Fibroblast of skin of back (primary cell): ENCODE measurements at places on chromosomes 2 and 18.

- no peak for DNase-seq
Observed at GRCh38 chr2:74728842-74729241, 74.8 kb downstream of the SEMA4F start.

DNA sequence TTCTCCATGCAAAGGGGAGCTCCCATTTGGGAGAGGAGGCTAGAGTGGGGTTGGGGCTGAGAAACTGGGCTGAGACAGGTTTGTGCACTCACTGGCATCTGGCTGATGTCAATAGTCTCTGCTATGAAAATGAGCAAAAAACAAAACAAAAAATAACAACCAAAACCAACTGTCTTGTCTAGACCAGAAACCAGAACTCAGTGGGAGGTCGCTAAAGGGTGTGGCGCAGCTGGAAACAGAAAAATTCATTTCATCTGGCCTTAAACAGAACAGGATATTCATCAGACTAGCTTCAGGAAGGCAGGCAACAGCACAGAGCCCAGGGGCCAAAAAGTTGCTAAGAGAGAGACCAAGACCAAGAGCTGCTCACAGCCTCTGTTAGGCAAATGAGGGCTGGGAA lies 126.1 kb downstream of the THNSL2 start:
- DNase-seq, result no peak

DNA sequence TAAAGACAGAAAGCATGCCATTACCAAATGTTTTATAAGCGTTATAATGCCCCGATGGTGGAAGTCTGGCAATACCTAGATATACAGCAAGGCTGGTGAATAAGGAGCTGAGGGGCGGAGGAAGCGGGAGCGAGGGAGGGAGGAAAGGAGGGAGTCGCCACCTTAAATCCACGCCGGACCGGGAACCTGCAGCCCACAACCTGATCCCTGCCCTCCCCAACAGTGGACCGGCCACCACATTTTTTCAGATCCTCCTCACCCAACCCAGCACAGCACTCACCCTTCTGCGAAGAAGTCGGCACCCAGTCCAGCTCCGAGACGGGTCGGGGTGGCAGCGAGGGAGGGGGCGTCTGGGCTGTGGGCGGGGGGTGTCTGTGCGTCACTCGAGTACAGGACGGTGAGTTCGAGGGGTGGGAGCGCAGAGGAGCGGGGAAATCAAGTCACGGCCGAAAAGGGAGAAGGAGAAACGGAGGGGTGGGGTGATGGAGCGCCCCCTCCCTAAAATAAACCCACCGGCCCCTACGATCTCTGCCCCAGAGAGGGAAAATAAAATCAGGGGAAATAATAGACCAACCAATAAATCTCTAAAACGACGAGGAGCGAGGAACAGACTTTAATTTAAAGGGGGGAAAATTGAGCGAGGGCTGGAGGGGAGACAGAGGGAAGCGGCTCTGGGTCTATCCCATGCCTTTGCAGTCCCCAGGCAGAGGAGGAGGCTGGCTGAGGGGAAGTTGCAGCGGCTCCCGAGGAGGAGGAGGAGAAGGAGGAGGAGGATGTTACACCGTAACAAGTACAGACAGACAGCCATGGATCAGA lies 96.5 kb upstream of the SERTAD2 start:
- peak; percentile 60 for DNase-seq

GRCh38 chr2:120802867-120803484 lies 67.3 kb downstream of the GLI2 start:
- no peak for DNase-seq

- peak; percentile 76 for DNase-seq
Observed at GRCh38 chr2:174035117-174035635, 70.0 kb upstream of the SP3 start.

DNA sequence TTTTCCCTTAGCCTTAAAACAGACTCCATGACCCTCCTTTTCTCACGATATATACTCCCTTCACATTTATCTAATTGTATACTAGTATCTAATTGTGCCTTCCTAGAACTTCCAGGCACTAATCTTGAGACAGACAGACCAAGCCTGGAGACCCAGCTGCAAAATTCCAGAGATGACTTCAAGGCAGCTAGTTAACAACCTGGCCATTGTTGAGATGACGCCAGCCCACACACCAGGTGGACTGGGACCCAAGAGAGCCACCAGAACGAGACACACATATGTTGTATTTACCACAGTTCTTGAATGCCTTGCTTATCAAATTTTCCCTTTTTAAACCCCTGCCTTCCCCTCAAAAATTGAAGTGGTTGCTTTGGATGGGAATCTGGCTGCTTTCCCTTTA lies 48.9 kb upstream of the SELENOI start:
- DNase-seq, result no peak

- DNase-seq, result no peak
Observed at GRCh38 chr2:8652774-8653426, 29.0 kb upstream of the ID2 start.

DNA sequence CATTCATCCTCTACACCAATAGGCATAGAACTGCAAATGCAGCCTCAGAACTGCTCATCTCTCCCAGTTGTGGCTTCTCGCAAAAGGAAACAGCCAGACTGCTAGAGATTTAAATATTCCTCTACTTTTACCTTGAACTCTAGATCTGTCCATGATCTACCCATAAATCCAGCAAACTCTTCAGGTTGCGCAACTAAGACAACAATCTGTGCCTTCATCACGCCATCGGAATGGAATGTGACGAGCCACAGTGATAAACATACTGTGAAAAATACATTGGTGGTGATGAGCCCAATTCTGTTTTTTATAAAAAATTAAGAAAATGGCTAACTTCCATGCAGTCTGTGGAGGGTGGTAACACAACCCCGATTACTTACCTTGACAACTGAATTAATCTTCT lies 626.7 kb downstream of the LRRTM4 start:
- no peak for DNase-seq

- DNase-seq, result no peak
Observed at GRCh38 chr18:3715231-3716080, 265.5 kb downstream of the TGIF1 start.

DNA sequence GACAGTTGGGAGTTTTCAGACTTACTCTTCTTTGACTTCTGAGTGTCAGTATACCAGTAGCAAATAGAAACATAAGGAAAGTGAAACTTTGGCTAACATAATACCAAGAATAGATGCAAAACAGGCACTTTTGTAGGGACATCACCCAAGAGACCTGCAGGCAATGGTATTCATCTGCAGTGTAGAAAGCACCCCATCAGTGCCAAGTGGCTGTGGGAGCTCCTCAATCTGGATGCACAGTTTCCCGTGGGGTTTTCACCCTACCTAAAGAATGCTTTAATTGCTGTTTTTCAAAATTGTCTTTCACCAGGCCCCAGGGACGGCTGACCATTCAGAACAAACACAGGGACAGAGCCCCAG lies 96.6 kb upstream of the GPR45 start:
- no peak for DNase-seq

DNA sequence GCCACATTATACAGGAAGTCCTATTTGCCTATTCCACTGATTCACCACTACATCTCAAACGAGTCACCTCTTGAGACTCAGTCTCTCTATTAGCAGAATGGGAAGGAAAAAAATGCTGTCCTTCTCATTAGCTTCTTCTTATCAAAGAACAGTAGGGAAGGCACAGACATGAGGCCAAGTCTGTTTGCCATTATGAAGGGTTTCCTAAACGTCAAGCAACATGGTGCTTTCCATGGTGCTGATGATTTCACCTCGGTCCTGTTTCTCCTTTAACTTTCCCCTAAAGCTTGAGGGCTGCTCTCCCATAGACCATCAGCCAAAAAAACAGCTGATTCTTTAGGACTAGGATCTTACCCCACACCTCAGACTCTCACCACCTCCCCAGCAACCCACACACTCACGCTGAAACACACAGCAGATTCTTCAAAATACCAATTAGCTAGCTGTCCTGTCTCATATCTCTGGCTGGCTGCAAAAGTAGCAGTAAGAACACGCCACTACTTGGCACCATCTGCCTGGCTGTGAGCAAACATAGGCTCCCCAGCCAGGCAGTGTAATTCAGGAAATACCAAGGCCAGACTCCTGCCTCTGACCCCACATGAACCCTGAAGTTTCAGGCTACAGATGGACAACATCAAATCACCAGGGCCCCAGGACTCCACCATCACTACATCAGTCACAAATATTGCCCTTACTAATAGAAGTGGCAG lies 30.5 kb downstream of the GALNT14 start:
- DNase-seq, result peak; percentile 46

- peak; percentile 16 for DNase-seq
Observed at GRCh38 chr2:132776287-132776686, 106.3 kb upstream of the LYPD1 start.

DNA sequence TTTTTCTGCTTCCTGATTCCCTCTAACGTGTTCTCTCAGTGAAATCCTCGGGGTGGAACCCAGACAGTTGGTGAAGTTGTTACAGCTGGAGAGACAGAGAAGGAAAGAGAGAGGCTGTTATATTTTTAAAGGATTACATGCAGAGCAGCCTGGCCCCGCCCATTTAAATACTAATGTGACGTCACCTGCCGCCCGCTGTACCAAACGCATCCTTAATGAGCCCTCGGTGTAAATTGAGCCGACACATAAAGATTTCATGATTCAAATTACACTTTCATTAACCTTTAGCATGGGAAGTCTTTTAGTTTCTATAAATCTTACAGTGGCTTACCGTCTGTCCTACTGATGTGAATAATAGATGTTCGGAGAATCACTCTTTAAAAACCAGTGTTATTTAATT lies 164.0 kb upstream of the SIX3 start:
- no peak for DNase-seq

- DNase-seq, result no peak
Observed at GRCh38 chr2:60570251-60570650, 16.8 kb upstream of the BCL11A start.

DNA sequence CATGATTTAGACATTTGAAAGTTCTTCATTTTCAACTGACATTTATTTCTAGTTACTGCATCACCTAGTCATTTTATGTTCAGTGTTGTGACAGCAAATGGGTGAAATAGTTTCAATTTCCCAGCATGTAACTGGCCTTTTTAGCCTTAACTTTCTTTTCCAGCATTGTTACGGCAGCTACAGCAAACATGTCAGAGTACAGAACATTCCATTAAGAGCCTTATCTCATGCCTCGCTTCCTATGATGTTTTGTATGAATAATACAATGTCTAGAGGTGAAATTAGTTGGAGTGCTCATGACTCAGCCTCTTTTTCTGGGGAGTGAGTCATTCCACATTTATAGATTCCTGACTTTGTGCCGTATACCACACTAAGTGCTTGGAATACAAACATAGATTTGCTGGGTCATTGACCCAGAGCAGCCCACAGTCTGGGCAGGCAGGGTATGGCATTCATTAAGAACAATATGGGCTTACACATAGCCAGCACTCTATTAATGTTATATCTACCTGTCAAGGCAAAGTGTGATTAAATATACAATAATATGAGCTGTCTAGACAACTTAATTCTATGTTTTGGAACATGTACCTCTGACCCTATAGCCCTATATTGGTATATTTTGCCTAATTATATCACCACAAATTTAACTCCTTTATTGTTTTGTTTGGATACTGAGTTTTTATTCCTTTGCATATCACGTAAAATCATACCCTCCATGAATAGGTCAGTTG lies 72.2 kb downstream of the MAP2 start:
- DNase-seq, result peak; percentile 98

GRCh38 chr18:809985-810642 lies 1.9 kb downstream of the YES1 start:
- no peak for DNase-seq

DNA sequence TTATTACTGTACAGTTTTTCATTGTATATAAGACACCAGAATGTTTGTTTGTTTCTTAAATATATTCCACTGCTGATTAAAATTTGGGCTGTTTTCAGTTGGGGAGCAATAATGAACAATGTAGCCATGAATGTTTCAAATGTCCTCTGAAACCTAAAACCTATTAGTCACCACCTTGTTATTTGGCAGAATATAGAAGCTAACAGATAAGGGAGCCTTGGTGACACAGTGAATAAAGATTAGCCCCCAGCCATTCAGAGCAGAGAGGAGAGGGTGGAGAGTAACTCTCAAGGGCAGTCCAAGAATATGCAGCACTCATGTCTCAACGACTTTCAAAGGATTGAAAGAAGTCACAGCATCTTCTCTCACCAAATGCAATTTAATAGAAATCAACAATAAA lies 43.1 kb upstream of the ATP8B1 start:
- peak; percentile 89 for DNase-seq

GRCh38 chr2:23649819-23650218 lies 264.8 kb downstream of the KLHL29 start:
- no peak for DNase-seq

DNA sequence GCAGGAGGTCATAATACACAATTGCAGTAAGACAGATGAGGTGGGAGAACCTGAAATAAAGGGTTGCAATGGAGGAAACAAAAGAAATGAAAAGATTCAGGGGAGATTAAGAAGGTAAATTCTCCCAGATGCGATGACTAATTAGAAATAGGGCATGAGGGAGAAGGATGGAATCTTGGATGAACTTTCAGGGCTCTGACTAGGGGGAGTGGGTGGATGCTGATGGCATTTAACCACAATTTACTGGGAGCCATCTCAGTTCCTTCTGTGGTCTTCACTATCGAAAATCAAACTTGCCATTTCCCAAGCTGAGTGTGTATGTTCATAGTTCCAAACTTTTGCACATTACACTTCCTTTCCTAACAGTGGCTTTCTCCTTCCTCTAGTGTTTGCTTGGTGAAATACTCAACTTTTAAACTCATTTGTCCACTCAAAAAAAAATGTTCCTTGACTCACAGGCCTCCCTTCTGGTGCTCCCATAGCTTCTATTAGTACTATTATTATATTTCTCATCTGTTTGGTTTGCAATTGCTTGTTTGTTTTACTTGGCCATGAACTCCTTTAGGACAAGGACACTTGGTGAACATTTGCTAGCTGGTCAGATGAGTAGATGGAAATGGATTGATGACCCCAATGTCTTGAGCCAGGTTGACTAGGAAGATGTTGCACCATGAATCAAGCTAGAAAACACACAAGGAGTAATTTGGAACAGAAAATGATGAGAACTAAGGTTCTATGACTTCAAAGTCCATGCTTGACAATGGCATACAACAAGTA lies 178.5 kb downstream of the DIS3L2 start:
- DNase-seq, result no peak
